ENCODE measurements at places on chromosomes 7 and 10.

- no peak for DNase-seq
These were observed 260.1 kb upstream of the PODXL start for GRCh38 chr7:131816391-131817007.

DNA sequence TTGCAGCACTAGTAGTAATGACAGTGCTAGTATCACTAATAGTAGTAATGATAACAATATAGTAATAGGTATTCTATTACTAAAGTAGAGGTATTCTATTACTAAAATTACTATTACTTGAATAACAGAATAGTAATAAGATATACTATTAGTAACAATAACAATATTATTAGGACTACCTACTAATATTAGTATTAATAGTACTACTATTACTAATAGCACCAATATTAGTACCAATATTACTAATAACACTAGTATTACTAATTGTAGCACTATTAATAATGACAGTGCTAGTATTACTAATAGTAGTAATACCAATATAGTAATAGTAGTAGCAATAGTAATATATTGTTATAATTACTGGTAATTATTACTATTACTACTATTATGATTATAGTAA lies 24.1 kb downstream of the A1CF start:
- no peak for DNase-seq

GRCh38 chr7:22364900-22365299 lies 7.9 kb upstream of the RAPGEF5 start:
- DNase-seq: no peak

DNA sequence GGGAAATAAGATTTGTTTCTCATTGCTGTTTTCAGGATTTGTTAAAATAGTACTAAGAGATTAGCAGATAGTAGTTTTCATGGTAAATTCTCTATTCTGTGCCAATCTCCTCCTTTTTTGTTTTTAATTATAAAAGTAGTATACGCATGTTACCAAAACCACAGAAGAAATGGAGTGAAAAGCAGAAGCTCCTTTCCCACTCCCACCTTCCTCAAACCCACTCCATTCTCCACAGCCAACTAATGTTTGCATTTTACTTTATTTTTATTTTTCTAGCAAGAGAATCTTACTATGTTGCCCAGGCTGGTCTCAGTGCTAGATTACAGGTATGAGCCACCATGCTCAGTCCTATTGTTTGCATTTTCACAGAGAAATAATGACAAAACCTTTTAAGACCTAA lies 4.5 kb upstream of the LRMDA start:
- DNase-seq: no peak

DNA sequence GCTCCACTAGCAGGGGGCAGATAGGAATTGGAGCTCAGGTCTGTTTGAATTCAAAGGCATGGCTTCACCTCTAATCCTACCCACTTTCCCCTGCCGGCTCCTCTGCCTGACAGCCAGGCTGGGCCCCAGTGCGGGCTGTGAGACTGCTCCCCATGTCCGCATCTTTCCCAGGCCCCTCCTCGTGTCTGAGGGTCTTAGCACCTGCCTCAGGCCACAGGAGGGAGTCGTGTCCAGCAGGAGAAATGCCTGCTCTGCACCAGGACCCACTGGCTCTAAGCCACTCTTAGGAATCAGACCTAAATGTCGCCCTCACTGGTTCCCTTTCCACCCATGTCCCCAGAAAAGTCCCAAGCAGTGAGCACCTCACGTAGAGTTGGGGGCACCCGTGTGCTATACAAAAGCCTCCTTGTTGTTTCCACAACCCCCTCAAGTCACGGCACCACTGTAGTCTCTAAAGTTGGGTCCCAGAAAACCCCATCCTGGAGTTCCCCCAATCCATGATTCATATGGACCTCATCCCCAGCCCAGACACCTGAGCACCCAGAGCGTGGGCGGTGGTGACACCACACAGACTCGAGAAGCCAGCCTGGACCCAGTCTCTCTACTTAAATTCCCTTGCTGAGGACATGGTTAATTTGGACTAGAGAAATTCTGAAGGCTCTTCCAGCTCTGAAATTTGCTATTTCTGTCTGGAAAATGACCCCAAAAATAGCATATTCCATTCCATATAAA lies 466.4 kb upstream of the ZMIZ1 start:
- no peak for DNase-seq

DNA sequence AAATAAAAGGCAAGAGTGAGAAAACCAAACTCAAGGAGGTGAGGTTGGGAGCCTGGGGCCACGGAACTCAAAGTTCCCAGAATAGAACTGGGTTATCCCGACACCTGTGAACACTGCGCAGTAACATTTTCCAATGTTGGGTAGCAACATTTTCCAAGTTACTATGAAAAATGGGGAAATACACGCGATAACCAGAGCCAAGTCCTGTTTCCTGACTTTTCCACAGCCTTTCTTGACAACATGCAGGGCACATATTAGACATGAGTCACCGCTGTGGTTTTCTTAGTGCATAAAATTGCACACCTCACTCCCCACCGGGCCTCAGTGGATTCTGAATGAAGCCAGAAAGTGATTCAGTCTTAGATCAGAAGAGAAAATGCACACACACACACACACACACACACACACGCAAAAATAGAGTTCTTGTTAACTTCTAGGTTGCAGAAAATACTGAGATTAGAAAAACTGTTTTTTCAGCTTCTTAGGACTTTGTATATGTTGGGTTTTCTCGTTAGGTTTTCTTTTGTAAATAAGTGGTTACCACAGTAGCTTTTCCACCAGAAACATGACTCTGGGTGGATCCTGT lies 70.0 kb downstream of the CAMK1D start:
- no peak for DNase-seq

DNA sequence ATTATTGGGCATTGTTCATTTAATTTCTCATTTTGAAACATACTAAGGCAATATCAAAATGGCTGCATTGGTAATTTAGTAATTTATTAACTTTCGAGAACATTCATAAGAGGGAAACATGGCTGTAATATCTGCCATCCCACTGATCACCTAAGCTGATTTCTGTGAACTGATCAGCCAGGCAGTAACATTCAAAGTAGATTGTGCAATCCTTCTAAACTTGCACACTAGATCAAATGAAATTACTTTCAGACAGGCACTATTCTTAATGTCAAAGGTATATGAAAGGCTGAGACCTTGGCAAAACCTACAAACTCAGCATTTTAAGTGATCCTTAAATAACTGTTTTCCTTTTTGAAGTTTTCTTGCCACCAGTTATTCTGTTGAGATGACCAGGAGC lies 290.7 kb downstream of the CACNA2D1 start:
- DNase-seq: no peak

DNA sequence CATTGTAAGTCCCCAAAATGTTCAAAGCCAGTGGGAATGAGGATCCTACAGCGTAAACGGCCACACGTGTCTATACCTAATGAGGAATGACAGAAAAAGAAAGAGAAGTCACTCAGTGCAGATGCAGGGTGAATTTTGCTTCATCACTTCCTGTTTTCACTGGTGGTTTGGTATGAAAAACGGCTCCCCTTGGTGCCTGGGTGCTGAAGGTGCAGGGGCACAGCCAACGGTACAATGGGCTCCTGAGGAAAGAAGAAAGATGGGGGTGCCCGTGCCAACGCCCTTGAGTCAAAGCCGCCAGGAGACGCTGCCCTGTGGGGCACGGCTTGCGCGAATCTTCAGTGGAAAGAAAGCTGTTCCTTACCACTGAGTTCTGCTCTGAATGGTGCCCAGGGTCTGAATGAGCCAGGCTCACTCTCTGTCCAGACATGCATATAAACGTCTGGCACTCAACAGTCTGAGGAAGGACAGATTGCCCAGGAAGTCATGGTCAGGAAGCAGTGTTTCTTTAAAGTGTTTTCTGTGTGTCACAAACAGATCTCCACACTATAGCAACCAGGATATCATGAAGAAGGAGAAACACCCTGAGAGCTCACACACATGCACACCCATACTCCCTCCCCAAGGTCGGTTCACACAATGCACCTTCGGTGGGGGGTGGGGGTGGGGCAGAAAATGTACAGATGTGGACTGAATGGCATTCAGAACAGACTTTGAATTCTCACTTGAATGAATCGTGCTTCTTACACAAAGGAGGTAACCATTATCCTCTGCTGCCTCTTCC lies 105.8 kb downstream of the ELMO1 start:
- peak; percentile 29 for DNase-seq
